ENCODE measurements at places on chromosomes 7 and 10.

GRCh38 chr10:29685506-29685905 lies 50.7 kb upstream of the SVIL start:
- DNase-seq: no peak

- DNase-seq: no peak
Measured at GRCh38 chr10:58048936-58049335, 218.8 kb downstream of the IPMK start.

DNA sequence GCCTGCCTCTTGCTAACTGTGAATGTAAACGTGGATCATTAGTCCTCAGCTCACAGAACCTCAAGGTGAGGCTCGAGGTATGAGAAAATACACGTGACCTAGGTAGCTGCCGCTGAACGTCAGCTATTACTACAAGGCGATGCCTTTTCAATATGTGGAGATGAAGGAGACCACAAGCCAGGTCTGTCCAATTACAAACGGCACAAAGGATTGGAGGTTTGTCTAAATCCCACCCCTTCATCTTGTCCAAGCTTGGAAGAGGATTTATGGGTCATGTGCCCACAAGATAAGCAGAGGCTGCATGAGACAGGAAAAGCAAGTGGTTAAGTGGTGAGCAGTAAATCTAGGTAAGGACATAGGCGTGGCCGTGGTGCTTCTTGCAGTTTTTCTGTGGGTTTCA lies 3.4 kb downstream of the H2BK1 start:
- no peak for DNase-seq

DNA sequence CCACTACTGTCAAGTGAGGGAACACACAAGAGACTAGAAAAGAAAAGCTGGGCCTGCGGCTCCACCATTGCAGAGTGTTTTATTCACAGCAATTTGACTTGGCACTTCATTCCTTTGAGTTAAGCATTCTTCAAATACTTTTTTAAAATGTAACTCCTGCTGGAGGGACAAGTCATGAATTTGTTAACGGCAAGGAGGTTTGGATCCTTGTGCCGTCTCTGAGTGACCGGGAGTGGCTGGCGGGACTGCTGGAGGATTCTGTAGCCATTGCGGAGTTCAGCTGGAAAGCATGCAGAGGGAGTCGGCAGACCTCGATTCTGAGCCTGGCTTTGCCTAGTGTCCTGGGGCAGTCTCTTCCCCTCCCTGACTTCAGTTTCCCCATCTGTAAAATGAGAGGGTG lies 9.8 kb downstream of the HSPA12A start:
- DNase-seq: no peak
